Fibroblast of lung (primary cell): ENCODE measurements at places on chromosomes 12 and 14. TPM values are rescaled to one million over a fixed set of nuclear protein-coding genes. Genes with fewer than 3 reads are reported as not detected.
A peak's percentile ranks its signal among the peaks of the same experiment; 100 is the strongest.

- no peak for DNase-seq
Observed at GRCh38 chr14:72270749-72271148, 338.5 kb downstream of the RGS6 start.

DNA sequence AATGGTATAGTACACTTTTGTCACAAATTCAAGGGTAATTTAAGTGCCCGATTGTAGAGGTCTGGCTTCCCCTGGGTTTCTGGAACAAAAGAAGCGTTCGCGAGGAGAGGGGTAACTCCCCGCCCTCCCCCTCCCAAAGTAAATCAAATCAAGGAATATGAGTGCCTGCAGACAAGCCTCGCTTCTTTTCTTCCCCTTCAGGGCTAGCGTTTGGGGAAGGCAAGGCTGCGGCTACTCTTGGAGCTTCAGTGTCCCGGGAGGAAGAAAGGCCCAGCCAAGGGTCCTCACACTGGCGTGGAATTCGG lies 456 bp upstream of the TMPO start:
- no peak for DNase-seq

DNA sequence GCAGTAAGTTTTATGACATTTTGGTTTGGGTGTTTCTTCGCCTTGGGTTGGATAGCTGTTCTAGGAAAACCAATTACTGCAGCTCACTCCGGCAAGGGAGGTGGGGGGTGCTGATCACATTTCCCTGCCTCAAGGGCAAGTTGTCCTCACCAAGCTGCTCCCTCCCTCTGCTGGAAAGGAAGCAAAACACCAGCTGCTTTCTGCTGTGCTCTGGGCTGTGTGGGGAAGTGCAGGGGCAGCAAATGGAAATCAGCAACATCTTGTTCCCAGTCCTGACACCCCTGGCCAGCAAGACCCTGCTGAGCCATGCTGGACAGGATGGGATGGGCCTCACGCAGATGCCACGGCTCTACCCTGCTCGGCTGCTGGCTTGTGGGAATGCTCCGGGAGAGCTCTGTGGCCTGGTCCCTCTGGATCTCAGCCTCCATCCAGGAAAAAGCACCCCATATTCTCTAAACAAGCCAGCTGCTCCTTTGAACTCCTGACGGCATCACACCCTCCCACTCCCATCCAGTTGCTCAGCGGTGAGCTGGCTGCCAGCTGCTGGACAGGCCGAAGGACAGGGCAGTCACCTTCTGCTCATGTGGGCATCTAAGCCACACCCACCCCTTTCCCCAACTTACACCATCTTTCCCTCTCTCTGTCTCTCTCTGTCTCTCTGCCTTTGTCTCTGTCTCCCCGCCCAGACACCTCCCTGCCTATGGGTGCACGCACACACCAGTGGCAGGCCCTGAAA lies 52.4 kb upstream of the EIF5 start:
- peak; percentile 40 for DNase-seq

GRCh38 chr14:45051180-45051579 lies 32.7 kb upstream of the PRPF39 start:
- DNase-seq, result no peak

- DNase-seq, result peak; percentile 47
Observed at GRCh38 chr12:93060666-93061472, 131.8 kb upstream of the EEA1 start.

The NPC2 gene
- total RNA-seq, result 238 and 363 TPM in 2 replicates

The LYZ gene
- 0.17 and 0.77 TPM in 2 replicates for total RNA-seq
